Left renal cortex interstitium (tissue), 4 donors: ENCODE measurements at places on chromosomes 6 and 20. TPM values are rescaled to one million over a fixed set of nuclear protein-coding genes. Genes with fewer than 3 reads are reported as not detected.

- DNase-seq, result no peak
These were observed 17.1 kb downstream of the SMOC2 start for GRCh38 chr6:168458101-168458500.

GRCh38 chr6:107719160-107719559, 105.0 kb downstream of the SCML4 start:
- DNase-seq, result no peak

GRCh38 chr20:13261460-13262301, 40.6 kb downstream of the ISM1 start:
- no peak for DNase-seq

GRCh38 chr6:41257369-41258195, 28.9 kb downstream of the TREM1 start:
- DNase-seq, result peak; percentile 86

GRCh38 chr6:16669227-16669626, 92.0 kb downstream of the ATXN1 start:
- DNase-seq, result no peak

- DNase-seq, result peak; percentile 97
These were observed at the start of gene DDX27 for GRCh38 chr20:49219091-49219923. DDX27 (plus strand) TSS chr20:49219416; CDS start chr20:49219449, 33 bp downstream.

- no peak for DNase-seq
These were observed 458.3 kb upstream of the CITED2 start for GRCh38 chr6:139832493-139833305.

DNA sequence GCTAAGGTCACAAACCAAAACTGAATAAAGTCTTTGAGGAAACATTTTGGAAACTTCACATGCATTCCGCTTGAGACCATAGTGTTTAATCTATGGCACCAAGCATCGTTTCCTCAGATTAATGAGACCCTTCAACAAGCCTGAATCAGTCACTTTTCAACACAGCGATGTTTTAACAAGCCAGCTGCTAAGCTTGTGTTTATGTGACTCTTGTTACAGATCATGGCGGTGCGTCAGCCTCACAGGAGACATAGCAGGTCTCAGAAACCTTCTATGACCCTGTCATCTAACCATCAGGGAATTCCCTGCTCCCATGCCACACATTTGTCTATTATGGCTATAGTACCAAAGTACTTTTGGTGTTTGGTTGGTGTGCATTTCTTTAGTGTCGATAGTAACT, 57.2 kb downstream of the MTFR2 start:
- no peak for DNase-seq

GRCh38 chr6:14294270-14294951, 176.8 kb downstream of the CD83 start:
- DNase-seq, result no peak

DNA sequence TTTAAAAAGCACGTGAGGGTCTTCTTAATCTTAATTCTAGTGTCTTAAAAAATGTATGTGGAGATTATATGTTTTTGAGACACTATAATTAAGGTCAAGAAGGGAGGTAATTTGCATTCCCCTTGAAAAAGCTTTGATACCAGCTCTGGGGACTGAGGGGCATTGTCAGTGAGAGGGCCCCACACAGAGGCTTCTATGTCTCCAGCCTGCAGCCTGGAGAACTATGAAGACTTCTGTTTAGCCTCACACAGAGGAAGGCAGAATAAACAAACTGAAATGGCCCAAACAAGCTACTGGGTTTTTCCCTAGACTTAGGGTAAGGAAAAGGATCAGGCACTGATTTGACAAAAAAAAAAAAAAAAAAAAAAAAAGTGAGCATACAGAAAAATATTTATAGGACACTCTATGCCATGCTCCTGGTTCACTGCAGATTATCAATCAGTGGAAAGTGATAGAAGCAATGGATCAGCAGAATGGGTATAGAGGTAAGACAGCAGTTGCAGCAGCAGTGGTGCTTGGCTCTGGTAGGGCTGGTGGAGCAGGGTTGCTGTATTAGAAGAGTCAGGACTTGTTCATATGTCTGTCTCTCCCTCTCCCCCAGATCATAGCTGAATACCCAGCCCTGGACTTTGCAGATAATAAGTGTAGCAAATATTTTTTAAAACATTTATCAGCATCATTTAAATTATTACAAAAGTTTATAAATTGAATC, 85.4 kb downstream of the KLHL32 start:
- no peak for DNase-seq

DNA sequence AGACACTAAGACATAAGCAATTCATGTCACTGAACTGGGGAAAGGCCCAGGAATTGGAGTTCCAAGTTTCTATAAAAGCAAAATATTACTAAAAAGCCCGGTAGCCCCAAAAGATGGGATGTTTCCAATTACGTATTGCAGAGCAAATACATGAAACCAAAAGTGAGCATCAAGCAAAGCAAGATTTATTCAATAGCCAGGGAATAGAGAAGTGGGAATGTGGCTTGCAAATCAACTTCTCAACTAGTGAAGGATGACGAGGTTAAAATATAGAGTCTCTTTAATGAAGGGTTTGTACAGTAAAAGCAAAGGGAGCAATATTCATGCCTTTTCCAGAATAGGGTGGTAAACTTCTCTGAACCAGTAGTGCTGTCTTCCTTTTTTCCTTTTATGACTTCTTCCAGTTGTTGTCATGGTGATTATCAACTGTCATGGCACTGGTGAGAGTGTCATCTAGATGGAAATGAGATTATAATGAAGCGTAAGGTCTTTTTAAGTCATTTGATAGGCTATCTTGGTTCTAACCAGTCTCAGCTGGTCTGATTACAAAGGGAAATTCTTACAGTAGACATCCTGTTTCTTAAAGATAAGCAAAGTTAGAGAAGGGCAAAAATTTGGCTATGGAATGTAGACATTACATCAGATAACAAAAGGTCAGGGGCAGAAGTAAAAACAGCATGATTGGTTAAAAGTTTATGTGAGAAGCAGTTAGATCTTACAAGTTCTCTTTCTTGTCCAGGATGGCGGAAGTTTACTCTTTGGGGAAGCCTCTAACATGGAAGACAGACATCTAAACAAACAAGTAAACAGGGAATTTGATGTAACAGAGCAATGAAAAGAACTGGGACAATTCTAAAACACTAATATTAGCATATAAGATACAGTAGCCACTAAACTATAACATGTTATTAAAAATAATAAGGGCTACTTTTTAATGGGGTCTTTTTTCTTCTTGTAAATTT, 96.9 kb downstream of the TBX18 start:
- DNase-seq, result no peak

GRCh38 chr6:44182911-44183390, 24.3 kb downstream of the CAPN11 start:
- no peak for DNase-seq

GRCh38 chr6:2909718-2910117, 6.6 kb upstream of the SERPINB9 start:
- DNase-seq, result no peak

GRCh38 chr6:13766201-13766634, 48.1 kb downstream of the MCUR1 start:
- no peak for DNase-seq

DNA sequence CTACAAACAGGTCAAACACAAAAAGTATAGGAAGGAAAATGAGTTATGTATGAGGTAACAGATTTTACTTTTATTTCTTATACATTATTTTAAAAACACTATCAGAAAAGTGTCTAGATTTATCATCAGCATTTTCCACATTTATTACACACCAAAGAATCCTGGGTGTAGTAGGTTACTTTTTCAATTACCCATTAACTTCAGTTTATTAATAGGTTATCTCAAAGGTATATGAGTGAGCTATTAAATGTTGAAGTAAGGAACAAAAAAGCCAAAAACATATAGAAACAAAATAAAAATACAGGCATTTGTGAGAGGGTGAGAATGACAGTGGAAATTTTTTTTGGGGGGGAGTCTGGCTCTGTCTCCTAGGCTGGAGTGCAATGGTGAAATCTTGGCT, 150.5 kb downstream of the SIM1 start:
- no peak for DNase-seq

DNA sequence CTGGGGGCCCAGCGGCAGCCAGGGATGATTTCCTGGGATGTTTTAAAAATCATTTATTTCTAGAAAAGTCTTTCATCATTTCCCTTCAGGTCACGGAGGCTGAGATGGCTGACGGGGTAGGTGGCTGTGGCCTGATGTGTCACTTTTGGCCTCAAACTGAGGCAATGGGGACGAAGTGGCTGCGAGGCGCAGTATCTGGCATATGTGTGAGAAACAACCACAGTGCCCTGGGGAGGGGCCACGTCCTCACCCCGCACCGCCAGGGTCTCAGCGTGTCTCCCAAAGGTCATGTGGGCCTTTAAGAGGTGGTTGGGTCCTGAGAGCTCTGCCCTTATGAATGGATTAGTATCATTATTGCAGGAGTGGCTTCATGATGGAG, 120.0 kb downstream of the CEBPB start:
- no peak for DNase-seq

DNA sequence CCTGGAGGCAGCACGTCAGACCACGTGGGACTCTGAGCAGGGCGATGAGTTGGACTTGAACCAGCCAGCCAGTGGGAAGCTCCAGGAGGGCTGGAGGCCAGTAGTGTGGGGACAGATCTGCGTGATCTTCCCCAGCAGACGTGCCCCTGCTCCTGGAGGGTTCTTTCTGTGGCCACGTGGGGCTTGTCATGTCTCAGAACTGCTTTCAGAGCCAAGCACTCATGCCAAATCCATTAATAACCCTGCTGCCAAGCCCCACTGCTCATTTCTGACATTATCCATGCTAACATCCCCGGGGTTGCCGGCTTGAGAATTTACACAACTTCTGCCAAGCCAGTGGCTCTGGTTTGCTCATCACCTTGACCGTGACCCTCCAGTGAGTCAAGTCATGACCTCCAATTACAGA, 38.3 kb downstream of the SIRPA start:
- DNase-seq, result no peak

DNA sequence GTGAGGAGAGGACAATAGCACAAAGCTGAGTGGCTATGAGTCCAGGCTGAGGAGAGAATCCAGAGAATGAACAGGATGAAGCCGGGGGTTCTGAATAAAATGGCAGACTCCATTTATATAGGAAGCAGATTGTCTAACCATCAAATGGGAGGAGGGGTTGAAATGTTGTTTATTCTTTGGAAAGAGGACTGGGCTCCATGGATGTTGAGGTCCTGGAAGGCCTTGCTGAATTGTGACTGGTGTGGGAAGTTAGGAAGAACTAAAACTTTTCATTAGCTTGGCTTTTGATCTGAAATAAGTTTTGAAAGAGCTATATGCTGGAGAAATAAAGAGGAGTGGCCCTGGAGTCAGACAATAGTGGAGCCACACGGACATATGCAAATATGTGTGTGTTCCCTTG, 647.8 kb downstream of the RNF144B start:
- DNase-seq, result no peak

DNA sequence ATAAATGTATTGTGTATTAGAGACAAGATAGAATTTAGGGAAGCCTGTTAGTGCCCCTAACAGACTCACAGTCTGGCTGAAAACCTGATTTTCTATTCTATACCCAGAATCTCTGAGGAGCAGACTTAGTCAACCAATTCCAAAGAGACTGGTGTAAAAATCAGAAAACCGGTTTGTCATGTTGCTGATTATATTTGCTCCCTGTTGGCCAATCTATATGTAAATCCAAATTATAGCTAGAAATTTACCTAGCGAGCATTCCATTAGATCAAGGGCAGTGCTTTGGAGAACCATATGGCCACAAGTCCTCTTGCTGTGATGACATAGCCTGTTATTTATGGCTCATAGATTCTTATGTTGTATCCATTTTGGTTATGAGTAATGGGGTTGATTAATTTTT, 4.8 kb downstream of the NFYA start:
- no peak for DNase-seq

DNA sequence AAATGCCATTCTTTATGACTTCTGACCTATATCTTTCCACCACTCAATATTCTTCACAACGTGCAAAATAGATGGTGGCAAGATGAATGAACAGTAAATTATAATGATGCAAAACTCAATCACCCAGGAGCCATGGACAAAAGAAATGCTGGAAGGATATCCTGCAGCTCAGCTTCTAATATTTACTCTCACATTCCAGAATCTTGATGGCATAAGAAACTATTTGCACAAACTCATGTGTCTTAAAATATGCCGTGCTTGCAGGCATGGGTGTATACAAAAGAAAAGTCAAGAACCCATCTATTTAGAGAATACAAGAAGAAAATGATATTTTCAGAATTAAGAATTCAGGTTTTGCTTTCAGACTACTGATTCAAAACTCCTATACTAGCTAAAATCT, 217.8 kb downstream of the SLC35F1 start:
- no peak for DNase-seq

DNA sequence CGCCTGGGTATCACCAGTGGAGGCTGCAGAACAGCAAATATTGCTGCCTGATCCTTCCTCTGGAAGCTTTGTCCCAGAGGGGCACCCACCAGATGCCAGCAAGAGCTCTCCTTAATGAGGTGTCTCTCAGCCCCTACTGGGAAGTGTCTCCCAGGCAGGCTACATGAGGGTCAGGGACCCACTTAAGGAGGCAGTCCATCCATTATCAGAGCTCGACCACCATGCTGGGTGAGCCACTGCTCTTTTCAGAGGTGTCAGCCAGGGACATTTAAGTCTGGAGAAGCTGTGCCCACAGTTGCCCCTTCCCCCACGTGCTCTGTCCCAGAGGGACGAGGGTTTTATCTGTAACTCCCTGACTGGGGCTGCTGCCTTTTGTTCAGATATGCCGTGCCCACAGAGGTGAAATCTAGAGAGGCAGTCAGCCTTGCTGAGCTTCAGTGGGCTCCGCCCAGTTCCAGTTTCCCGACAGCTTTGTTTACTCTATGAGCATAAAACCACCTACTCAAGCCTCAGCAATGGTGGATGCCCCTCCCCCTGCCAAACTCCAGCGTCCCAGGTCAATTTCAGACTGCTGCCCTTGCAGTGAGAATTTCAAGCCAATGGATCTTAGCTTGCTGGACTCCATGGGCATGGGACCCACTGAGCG, 25.9 kb upstream of the AIG1 start:
- DNase-seq, result no peak

- DNase-seq, result no peak
These were observed 168.4 kb downstream of the WDR27 start for GRCh38 chr6:169533301-169534038.

DNA sequence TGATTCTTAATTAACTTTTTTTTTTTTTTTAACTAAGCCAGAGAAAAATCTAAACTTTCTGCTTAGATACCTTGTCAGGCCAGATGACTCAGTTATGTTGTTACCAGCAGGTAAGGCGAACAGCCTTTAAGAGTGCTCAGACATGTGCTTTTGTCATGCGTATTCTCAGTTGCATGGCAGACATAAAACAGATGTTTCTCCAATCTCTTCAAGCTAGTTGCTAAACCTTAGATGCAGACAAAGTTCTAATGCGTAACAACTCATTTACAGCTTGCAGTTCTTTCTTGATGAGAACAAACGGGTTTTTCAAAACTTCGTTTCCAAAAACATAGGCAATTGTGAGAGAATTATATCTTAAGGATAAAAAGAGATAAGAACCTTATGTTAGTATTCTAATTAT, 49.6 kb upstream of the GFRAL start:
- DNase-seq, result no peak

Gene LY86
- polyA plus RNA-seq, result 1.3 TPM

Gene ENPP1
- 19.3 TPM for polyA plus RNA-seq

Gene FGD2
- 2.1 TPM for polyA plus RNA-seq

Gene NT5E
- 3.2 TPM for polyA plus RNA-seq

Gene FITM2
- 7.5 TPM for polyA plus RNA-seq

Gene MAP3K7
- polyA plus RNA-seq, result 49.4 TPM

Gene MUC22
- polyA plus RNA-seq, result not detected

Gene BTNL2
- 0.14 TPM for polyA plus RNA-seq

Gene CLPSL1
- polyA plus RNA-seq, result 0.73 TPM

Gene THBS2
- 17.3 TPM for polyA plus RNA-seq

Gene FOXF2
- 0.16 TPM for polyA plus RNA-seq
